ENCODE measurements at places on chromosomes 2 and 18. TPM values are rescaled to one million over a fixed set of nuclear protein-coding genes. Genes with fewer than 3 reads are reported as not detected.

GRCh38 chr2:150484006-150484405 is 3.5 kb downstream of the RND3 start:
- DNase-seq: no peak

- no peak for DNase-seq
These were observed 148.5 kb downstream of the L3MBTL4 start for GRCh38 chr18:6266212-6266611.

DNA sequence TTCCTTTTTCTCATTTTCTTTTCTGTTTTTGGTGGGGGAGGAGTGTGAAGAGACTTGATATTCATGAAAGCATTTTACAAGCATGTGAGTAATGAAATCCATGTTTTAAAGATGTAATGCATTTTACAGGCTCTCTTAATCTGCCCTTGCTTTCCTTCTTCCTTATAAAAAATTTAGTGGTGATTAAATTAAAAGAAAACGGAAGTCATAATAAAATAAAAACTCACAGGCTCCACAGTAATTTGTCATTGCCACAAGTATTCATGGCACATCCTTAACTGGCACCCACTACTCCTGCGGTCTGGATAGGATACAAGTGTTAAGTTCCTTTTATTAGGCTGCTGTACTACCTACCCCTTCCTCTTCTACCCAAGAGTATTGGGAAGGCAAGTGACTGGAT is 241.2 kb downstream of the SLC4A3 start:
- DNase-seq: no peak

DNA sequence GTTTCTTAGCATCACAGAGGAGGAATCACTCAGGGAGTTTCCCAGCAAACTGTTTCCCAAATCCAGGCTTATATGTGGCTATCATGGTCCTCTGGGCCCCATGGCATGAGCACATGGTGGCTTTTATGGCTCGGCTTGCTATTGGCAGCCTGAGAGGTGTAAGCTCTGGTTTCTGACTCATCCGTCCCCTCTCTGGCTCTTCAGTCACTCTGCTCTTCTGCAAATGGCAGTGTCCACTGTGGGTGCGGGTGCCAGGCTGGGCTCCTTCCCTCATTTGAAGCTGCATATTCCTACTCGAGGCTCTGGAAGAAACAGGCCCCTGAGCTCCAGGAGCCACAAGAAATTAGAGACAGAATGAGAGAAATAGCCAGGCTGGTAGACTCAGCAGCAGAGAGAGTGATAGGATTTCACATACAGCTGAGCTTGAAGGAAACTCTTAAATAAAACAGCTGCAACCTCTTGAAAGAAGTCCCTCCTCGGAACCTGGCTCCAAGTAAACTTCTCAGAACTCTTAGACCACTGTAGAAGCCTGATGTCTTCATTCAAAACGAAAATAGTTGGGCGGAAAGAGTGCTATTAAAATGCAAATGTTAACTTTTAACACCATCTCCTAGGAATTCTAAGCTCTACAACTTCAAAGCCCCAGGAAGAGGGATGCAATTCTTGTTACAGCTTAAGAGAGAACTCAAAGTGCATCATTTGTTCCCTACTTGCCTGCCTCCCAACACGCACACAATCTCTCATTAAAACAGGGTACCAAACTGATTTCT is 212.6 kb upstream of the SP5 start:
- no peak for DNase-seq

The GCKR gene
- not detected for polyA plus RNA-seq

The RAPGEF4 gene
- polyA plus RNA-seq: 12.6 TPM

DNA sequence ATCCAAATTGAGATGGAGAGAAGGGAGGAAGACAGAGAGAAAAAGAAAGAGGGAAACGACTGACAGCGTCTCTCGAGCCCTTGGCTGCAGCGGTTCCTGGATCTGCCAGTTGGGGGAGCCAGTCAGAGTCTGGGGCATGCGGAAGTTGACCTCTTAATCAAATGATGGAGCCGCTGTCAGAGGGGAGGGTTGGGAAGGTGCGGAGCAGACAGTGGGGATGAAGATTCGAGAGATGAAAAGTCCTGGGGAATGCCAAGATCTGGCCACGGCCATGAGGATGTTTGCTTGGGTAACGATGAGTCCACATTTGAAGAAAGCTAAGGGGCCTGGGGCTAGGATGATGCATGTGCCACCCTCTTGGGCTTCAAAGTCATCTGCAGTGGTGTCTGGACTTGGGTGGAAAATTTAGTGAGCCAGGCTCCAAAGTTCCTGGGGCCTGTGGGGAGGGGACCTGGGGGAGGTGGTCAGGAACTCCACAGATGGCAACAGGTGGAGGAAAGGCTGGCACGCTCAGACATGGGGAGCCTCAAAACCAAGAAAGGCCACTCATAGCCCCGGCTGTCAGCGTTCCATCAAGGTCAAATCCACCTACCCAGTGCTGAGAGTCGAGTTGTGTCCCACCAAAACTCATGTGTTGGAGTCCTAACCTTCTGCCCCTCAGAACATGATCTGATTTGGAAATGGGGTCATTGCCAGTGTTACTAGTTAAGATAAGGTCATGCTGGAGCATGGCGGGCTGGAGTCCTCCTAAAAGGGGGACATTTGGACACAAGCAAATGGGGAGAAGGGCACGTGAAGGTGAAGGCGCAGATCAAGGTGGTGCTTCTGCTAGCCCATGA is 200.1 kb downstream of the NDUFA10 start:
- no peak for DNase-seq

DNA sequence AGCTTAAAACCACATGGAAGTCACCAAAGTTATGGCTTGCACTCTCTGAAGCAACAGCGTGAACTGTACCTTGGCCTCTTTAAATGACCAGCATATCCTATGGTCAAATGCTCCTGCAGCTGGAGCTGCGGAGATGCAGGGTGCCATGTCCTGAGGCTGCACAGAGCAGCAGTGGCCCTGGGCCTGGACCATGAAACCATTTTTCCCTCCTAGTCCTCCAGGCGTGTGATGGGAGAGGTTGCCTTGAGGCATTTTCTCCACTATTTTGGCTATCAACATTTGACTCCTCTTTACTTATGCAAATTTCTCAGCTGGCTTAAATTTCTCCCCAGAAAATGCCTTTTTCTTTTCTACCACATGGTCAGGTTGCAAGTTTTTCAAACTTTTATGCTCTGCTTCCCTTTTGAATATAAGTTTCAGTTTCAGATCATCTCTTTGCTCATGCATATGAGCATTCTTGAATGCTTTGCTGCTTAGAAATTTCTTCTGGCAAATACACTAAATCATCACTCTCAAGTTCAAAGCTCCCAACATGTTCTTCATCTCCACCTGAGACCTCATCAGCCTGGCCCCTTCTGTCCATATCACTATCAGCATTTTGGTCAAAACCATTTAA is 82.9 kb upstream of the TMEFF2 start:
- no peak for DNase-seq

The TSPYL6 gene
- not detected for polyA plus RNA-seq

DNA sequence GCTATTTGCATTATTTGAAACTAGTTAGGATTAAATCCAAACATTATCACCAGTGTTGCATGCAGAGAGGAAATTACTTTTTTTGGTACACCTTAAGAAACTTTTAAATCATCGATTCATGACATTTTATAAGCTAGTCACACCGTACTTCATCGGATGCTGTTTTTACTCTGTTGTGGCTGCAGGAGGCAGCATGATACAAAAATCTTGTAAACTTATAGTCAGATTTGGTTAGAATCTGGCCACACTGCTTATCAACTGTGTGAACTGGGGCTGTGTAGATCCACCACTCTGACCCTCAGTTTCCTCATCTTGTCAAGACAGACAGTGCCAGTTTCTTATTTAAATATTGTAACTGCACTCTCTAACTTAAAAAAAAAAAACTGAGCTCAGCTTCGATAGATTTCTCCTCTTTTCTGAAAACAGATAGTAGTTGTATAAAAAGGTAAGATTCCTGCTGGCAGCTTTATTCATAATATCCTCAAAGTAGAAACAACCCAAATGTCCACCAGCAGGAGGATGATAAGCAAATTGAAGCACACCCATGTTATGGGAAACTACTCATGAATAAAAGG is 77.8 kb downstream of the RAPGEF4 start:
- DNase-seq: no peak

- no peak for DNase-seq
These were observed 61.3 kb upstream of the RNU4ATAC start for GRCh38 chr2:121469356-121469755.

The NT5DC4 gene
- polyA plus RNA-seq: 0.18 TPM

- DNase-seq: no peak
These were observed 10.8 kb upstream of the SESTD1 start for GRCh38 chr2:179275253-179276012.

- DNase-seq: no peak
These were observed 458.7 kb upstream of the HNRNPA3 start for GRCh38 chr2:176753752-176754474.

- DNase-seq: no peak
These were observed 37.8 kb downstream of the PRELID3A start for GRCh38 chr18:12445554-12445953.

- DNase-seq: no peak
These were observed 171.2 kb downstream of the CMPK2 start for GRCh38 chr2:6694555-6694954.

DNA sequence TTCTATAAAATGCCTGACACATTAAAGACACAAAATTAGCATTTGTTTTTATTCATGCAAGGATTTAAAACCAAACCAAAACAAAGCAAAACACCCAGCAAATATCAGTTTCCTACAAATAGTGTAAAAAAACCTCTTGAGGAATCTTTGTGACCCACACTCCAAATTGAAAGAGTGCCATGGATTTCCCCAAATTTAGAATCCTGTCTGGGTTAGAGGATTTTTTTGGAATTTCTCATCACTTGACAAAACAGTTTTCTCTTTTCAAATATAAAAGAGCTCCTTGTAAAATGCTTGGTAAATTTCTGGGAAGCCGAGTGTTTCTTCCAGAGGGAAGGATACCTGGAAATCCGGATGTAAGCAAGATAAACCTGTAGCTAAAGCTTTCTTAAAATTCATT is 1.7 kb upstream of the FN1 start:
- no peak for DNase-seq

DNA sequence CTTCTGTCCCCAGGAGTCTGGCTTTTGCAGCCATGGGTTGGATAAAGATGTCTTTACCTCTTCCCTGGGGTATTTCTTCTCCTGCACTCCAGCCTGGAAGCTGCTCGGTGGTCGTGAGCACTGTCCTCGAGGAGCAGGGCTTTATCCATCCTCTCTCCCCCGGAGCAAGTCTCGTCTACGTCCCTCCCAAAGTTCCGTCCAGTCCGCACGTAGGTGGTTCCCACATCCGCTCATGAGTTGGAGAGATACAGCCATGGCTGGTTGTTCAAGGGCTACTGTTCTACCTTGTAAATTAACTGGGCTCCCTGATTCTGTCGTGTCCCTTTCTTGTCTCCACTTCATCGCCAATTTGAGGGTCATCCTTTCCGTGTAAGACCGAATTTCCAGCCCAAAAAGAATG is 47.1 kb downstream of the TRAPPC12 start:
- no peak for DNase-seq

DNA sequence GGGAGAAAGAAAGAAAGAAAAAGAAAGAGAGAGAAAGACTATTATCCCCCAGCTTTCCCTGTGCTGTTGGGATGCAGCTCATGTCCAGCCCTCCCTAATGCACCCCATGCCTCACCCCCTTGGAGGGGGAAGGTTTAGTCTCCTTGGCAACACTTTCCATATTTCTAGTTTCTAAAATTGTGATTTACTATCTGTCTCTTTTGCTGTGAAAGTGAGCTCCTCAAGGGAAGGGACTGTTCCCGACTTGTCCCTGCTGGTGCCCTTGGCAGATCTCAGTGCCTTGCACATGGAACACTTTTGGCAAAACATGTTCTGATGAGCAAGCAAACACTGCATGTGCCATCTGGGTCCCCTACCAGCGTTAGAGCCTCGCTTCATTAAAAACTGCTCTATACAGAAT is 11.7 kb upstream of the NAPG start:
- no peak for DNase-seq

DNA sequence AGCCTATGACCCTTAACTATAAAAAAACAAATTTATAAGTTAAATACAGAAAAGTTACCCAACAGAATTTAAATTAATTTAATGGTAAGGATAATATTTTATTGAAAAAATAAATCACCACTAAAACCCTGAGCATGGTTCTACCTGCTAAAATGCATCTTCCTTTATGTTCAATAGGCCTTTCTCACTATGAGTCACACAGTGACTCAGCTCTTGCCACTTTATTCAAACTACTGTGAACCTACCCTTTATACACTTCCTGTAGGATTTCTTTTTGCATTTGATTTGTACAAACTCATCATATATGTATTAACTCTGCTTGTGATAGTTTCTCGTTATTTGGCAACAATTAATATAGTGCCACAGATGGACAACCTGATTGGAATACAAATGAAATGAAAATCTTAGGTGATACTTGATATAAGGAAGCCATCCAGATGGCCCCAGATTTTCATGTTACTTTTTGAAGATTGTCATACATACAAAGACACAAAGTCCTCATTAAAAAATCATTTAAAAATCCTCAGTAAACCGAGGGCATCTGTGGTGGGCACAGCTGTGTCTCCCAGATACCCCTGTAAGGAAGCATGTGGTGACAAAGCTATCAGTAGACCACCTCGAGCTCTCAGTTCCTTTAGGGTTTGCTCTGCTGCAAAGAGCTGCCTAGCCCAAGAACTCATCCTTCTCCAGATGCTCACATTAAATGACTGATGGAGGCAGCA is 55.2 kb upstream of the COBLL1 start:
- DNase-seq: no peak

DNA sequence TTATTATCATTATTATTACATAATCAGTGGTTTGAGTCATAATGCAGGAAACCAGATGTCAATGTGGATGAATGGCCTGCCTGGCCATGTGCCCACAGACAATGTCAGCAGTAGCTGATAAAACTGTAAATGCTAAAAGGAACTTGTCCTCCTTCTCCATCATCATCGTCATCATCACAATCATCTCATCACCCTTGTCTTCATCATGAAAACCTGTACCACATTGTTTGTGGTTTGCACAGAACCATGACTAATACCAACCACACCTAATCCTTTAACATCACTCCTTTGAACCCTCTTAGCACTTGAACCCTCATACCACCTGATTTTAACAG is 96.0 kb downstream of the HNMT start:
- no peak for DNase-seq

GRCh38 chr2:112712903-112713584 is 7.8 kb upstream of the NT5DC4 start:
- no peak for DNase-seq

DNA sequence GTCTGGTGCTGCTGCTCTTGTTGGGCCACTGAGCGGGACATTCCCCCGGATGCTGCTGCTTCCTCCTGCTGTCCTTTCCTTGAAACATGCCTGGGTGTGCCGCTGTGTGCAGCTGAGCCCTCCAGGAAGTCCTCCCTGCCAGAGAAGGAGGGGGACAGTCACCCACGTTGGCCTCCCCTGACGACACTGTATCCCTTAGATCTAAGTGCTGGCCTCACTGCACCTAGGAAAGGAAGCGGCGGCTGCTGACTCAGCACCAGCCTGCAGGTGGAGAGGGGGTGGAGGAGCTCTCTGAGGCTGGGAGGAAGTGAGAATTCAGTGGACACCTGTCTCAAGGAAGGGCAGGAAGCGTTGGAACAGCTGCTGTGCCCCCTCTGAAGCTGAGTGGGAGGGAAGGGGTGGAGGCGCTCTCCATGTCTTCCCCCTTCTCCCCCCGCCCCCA is 239.8 kb downstream of the HAUS1 start:
- no peak for DNase-seq

- no peak for DNase-seq
These were observed 124.3 kb upstream of the PELI1 start for GRCh38 chr2:64268330-64269048.

The TNS1 gene
- 62.7 TPM for polyA plus RNA-seq

The KCNG2 gene
- 0.48 TPM for polyA plus RNA-seq
